Endothelial cell (in vitro differentiated cells): ENCODE measurements at places on chromosomes 1 and 21. TPM values are rescaled to one million over a fixed set of nuclear protein-coding genes. Genes with fewer than 3 reads are reported as not detected.

GRCh38 chr1:206736878-206737728, 33.5 kb upstream of the IL19 start:
- no peak for DNase-seq

GRCh38 chr1:231073331-231073730, 33.3 kb upstream of the FAM89A start:
- no peak for DNase-seq

GRCh38 chr1:235920596-235921375, 54.1 kb upstream of the LYST start:
- DNase-seq, result no peak

Gene TEX38
- total RNA-seq, result not detected
